ENCODE measurements at places on chromosomes 16 and 17. TPM values are rescaled to one million over a fixed set of nuclear protein-coding genes. Genes with fewer than 3 reads are reported as not detected.

The FBXL16 gene
- 0.68 TPM for polyA plus RNA-seq

- DNase-seq = no peak
Measured at GRCh38 chr16:56288019-56288418, 96.7 kb downstream of the GNAO1 start.

The SLC4A1 gene
- polyA plus RNA-seq = not detected

The KRTAP4-5 gene
- not detected for polyA plus RNA-seq

DNA sequence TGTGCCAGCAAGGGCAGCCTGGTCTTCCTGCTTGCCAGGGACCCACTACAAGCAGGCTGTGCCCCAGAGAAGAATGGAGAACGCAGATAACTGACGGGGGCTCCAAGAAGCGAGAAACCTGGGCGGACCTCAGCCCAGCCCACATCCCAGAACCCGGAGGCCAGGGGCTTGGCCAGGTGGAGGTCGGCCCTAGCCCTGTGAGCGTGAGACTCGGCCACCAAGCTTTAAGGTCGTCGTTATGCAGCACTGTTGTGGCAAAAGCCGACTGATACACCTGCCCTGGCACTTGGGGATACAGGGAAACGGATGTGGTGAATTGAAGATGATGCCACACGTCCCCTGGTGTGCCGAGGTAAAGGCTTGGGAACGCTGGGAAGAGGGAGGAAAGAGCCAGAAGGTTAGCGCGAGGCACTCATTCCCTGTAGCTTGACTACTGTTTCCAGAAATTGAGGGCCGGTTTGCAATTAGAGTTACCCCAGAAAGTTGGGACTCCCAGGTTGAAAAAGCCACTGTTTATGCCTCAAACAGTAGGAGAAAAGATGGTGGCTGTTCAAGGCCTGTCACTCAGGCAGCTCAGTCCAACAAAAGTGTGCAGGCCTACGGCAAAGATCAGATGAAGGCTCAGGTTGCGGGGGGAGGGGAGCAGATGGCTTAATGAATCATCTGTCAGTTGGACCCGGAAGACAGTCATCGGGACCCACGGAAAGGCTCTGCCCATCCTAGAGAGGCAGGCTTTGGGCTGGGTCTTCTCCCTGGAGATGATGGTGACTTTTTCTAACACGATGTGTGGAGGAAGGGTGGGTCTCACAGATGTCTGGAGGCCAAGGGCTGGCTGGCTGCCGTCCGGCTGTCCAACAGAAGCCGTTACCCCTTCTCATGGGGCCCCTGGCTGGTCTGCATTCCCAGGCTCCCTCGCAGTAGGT lies 45.6 kb upstream of the BAHCC1 start:
- no peak for DNase-seq

The TP53TG3B gene
- polyA plus RNA-seq = not detected

The TBX4 gene
- 13.0 TPM for polyA plus RNA-seq

The NUDT21 gene
- polyA plus RNA-seq = 47.3 TPM

The TBC1D3 gene
- 0.06 TPM for polyA plus RNA-seq

- DNase-seq = no peak
Measured at GRCh38 chr16:85180827-85181738, 68.8 kb upstream of the CIBAR2 start.

The CCL11 gene
- 0.29 TPM for polyA plus RNA-seq

The HS3ST6 gene
- 1.6 TPM for polyA plus RNA-seq

DNA sequence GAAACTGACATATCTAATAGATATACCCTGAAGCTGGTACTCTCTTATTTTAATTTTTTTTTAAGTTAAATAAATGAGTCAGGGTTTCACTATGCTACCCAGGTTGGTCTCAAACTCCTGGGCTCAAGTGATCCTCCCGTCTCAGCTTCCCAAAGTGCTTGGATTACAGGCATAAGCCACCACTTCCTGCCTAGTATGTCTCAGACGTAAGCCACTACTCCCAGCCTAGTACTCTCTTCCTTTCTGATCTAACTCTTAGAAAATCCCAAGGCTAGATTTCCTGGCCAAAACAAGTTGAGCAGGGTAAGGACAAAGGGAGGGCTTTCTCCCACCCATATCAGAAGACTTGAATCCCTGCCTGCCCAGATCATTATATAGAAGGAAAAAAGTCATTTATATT lies 33.7 kb downstream of the HOXB1 start:
- DNase-seq = no peak

The CALB2 gene
- 1.6 TPM for polyA plus RNA-seq

The XYLT1 gene
- polyA plus RNA-seq = 10.1 TPM

DNA sequence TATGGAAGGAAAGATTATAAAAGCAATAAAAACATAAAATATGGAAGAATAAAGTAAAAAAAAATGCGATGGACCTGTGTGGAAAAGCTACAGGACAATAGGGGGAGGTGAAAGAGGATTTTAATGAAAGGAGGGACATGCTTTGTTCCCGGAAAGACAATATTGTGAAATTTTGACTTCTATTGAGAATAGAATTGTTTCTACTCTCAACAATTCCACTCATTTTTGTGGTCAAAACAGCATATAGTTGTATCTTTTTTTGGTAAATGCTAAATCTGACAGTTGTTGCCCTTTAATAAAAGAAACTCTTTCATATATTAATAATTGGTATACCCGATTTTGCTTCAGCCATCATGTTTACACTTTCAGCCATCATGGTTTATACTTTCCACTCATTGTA lies 22.9 kb upstream of the APPBP2 start:
- no peak for DNase-seq

DNA sequence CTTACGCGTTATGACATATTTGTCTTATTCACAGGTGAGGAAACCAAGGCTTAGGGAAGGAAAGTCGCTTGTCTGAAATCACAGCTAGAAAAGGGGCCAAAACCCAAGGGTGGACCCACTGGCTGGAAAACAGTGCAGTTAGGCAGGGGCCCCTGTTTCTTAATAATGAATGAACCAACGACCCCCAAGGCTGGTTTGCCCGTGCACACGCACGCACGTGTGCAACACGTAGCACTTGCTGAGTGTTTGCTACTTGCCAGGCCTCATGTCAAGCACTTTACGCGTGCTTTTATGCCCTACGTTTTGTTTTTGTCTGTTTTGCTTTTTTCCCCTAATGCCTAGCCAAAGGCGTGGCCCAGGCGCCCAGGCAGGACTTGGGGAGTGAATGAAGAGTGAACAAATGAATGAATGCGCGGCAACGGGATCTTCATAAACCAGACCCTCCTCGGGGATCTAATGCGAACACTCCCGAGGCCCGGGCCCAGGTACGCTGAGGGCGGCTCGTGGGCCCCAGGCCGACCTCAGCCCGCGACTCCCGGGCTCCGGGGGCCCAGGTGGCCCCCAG lies 571 bp upstream of the USP10 start:
- no peak for DNase-seq

The ARHGAP23 gene
- polyA plus RNA-seq = 39.8 TPM

DNA sequence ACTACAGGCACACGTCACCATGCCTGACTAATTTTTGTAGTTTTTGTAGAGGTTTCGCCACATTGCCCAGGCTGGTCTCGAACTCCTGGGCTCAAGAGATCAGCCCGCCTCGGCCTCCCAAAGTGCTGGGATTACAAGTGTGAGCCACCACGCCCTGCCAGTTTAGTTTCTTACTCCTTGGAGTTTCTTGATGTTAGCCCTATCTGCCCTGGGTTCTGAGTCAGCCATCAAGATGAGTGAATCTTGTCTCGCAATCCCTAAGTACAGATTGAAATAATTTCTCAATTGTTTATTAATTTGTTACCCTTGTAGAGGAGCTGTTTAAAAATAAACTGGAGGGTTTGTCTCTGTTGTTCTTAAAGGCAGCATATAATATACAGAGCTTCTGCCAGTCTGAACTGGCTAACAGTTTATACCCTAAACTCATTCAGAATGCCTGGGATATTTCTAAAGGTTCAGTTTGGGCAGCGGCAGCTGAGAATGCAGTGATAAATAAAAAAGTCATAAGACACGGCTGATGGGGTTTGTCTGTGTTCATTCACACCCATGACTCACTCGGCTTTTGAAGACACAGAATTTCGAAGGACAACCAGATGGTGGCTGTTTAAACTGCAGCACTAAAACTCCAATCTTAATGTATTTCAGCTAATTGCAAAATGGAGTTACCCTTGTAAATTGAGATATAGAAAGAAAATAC lies 39.6 kb downstream of the GPRC5B start:
- no peak for DNase-seq

GRCh38 chr16:56478281-56479049 lies 27.1 kb downstream of the OGFOD1 start:
- no peak for DNase-seq

The NPW gene
- 0.08 TPM for polyA plus RNA-seq

DNA sequence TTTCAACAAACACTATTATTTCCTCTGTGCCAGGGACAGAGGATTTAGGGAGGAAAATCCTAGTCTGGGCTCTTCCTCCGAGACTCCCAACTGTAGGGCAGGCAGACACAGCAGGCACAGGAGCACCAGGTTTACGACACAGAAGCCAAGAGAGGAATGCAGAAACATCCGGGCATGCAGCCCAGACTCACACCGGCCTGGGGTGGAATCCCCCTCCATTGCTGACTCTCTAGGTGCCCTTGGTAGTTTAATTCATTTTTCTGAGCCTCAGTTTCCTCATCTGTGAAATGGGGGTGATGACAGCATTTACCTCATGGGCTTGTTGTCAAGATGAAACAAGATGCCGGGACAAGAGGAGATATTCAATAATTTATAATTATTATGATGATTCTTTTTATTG lies 14.9 kb downstream of the CA4 start:
- no peak for DNase-seq

The PIPOX gene
- 4.6 TPM for polyA plus RNA-seq

GRCh38 chr17:77417575-77417974 lies 276.8 kb downstream of the SEC14L1 start:
- no peak for DNase-seq

- DNase-seq = no peak
Measured at GRCh38 chr16:7748522-7748921, 415.9 kb downstream of the RBFOX1 start.

DNA sequence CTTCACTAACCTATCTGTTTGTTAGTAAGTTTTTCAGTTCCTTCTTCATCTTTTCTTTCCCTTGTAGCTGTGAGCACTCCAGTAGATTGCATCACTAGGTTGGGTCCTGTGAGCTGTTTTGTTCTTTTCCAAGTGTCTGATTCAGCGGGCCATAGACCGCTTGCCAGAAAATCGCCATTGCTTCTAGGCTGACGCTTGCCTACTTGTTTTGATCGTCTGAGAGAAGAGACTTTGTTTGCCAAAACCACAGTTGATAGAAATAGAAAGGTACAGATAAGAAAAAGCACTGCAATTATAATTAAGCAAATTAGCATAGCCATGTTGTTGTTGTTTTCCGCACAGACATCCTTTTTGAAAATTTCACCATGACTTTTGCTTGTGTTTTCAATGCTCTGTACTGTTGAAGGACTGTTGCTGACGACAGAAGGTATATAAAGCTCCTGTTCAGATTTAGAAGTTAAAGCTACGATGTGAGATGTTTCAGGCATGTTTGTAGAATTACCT lies 3.1 kb downstream of the EVI2A start:
- no peak for DNase-seq

DNA sequence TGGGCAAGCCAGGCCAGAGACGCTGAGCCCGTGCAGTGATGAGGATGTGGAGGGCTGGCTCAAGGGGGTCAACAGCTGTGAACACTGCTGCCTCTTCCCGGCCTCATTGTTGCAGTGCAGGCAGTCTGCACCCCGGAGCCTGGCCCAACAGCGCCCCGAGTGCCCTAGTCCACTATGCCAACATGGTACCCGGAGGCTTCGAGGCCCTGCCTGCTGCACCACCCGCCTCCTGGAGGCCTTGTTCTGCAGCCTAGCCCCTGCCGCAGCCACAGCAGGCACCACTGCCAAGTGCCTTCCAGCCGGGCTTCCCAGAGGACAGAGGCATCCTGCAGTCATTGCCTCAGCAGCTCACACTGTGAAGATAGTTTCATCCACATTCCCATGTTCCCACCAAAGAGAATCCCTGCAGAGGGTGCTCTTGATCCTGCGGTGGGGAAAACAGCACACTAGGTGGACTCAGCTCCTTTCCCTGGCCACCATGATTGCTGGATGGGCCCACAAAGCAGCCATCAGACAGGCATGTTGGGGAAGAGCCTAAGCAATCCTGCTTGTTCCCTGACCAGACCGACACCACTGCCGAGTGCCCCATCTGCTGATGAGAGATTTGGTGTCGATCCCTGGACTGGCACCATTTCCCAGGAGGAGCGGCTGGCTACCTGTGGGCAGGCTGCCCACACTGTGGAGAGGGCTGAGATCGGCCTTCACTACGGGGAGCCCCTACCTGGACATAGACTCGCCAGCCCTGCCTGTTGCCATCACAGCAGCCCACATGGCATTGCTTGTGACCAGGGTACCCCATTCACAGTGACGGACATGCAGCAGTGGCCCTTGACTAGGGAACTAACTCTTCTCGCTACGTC lies 44.9 kb downstream of the USP22 start:
- DNase-seq = no peak

The RSKR gene
- 2.4 TPM for polyA plus RNA-seq

The CAPN15 gene
- polyA plus RNA-seq = 30.3 TPM

The LGALS9C gene
- polyA plus RNA-seq = 0.03 TPM

GRCh38 chr17:36705874-36706731 lies 104.7 kb downstream of the MRM1 start:
- DNase-seq = no peak

The KRT27 gene
- polyA plus RNA-seq = not detected

DNA sequence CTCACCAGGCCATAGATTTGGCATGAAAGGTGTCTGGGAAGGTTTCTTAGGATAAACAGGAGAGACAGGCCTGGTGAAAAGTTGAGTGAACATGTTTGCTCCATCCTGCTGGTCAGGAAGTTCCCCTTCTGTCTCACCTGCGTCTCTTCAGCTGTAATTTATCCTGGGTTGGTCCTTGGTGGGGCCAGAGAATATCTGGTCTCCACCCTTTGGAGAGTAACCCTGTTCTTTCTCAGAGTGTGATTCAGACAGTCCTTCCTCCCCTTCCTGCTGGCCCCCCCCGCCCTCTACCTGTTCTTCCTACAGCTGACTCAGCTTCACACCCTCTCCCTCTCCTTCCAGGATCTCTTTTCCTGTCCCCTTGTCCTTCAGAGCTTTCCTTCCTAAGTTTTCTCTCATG lies 17.1 kb downstream of the MINK1 start:
- DNase-seq = no peak

DNA sequence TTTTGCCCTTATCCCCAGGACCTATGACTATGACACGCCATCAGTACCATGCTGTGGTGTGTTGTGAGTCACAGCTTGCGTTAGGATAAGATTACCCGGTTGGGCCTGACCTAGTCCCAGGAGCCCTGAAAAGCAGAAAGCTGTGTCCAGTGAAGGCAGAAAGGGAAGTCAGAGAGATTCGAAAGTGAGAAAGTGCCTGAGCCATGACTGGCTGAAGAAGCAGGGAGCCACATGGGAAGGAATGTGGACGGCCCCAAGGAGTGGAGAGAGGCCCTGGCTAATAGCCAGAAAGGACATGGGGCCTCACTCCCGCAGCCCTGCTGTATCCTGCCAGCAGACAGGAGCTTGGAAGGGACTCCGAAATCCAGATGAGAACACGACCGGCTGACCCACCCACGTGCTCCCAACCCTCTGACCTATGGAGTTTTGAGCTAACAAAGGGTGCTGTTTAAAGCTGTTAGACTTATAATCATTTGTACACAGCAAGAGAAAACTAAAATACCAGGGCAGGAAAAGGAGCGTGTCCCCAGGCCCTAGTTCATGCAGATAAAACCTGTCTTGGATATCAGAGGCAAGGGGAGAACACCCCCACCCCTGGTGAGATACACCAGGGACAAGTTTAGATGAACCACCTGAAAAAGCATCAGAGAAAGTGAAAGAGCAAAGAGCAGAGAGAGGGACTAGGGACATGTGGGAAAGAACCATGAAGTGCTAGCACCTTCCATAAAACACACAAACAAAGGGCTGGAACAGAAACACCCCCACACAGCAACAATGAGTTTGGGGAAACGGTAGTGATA lies 115.3 kb downstream of the SLC39A11 start:
- DNase-seq = no peak

The PRR11 gene
- polyA plus RNA-seq = 0.86 TPM

Data from urinary bladder (tissue), 4 donors.